A673 (cell line): ENCODE measurements at places on chromosomes 5 and 9. TPM values are rescaled to one million over a fixed set of nuclear protein-coding genes. Genes with fewer than 3 reads are reported as not detected.

The DMRT1 gene
- total RNA-seq = not detected in 2 replicates

The TAF11L10 gene
- 1.4 and 1.7 TPM in 2 replicates for total RNA-seq

The HSPA4 gene
- 323 and 337 TPM in 2 replicates for total RNA-seq

The LPAR1 gene
- 28.3 and 29.0 TPM in 2 replicates for total RNA-seq

The POLR1E gene
- total RNA-seq = 55.1 and 68.8 TPM in 2 replicates

The CNTRL gene
- 26.3 and 30.0 TPM in 2 replicates for total RNA-seq

The HTR1A gene
- not detected in 2 replicates for total RNA-seq

The SLC22A4 gene
- total RNA-seq = 0.42 and 0.99 TPM in 2 replicates

The F2RL2 gene
- total RNA-seq = 14.0 and 14.4 TPM in 2 replicates

The SV2C gene
- 3.1 and 4.1 TPM in 2 replicates for total RNA-seq

The ITK gene
- total RNA-seq = not detected in 2 replicates

The AGXT2 gene
- total RNA-seq = not detected in 2 replicates

The CSF2 gene
- total RNA-seq = not detected in 2 replicates
